HL-60 (cell line): ENCODE measurements at places on chromosomes 4 and X.

DNA sequence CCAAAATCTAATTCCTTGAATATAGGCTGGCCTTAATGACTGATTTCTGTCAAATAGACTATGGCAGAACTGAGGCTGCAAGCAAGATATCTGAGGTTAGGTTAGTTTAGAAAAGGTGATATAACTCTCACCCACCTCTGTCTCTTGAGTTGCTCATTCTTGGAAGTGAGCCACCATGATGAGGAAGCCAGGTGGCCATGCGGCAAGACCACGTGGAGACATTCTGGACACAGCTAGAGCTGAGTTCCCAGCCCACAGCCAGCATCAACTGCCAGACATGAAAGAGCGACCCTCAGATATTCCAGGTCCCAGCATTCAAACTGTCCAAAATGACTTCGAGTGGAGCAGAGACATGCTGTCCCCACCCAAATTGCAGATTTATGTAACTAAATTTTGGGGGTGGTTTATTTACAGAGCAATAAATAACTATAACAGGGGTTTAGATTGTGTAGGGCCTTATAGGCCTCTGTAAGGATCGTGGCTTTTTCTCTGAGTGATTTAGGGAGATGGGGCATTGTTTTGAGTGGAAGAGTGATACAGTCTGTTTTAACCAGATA, 33.7 kb downstream of the USP53 start:
- no peak for DNase-seq

DNA sequence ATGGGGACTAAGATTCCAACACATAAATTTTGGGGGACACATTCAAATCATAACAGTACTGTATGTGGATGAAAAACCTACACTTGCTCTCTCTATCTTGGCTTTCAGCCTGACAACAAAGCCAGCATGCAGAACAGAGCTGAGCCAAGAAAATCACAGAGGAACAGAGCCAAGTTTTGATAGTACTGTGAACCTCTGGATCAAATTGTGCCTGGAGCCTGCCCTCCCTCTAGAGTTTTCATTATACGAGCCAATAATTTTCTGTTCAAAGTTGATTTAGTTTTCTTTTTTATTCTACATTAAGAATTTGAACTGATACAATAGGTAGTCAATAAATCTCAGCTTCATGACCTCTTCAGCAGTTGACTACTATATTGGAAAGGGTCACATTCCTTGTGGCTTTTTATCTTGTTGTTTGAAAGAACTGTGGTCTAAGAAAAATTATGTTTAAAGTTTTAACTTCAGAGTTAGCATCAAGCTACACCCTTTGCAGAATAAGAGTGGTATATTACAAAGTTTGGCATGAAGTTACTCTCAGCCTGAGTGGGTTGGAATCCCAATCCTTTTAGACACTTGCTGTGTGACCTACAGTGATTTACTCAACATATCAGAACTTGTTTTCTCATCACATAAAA, 31.1 kb downstream of the GRID2 start:
- DNase-seq = no peak

- DNase-seq = peak; percentile 41
Measured at GRCh38 chr4:37879365-37879764, 11.5 kb upstream of the TBC1D1 start.

DNA sequence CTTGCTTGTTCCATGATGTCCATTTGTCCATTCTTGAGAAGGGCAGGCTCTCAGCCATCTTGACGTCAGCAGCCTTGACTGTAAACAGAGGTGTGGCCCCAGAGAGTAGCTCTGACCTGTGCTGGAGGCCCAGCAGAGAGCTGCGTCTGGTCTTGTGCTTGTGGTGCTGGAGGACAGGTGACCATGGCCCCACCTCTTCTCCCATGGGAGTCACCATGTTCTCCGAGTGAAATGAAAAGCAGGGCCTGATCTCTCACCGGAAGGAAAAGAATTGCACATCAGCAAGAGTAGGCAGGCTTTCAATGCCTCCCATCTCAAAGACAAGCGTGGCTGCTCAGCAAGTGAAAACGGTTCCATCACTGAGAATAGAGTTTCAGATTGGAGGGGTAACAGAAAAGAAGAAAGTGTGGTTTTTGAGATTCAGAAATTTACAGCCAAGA, 11.5 kb downstream of the PARM1 start:
- DNase-seq = no peak

DNA sequence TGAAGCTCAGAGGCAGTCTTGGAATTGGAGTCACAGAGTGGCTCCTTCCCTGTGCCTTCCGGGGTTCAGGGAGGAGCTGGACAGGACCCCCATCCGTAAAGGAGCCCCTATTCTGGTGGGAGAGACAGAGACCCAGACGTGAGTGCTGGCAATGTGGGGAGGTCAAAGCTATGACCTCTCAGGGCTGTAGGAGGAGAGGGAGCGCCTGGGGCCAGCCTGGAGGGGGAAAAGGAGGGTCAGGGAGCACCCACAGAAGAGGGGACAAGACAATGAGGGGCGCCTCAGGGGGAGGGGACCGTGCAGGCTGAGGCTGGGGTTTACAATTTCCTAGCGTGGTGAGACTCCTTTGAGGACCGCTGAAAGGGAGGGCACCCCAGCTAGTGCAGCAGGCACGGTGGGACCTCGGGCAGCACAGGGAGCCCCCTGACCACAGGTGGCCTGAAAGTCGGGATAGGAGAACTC, 97.9 kb upstream of the LRPAP1 start:
- DNase-seq = no peak

DNA sequence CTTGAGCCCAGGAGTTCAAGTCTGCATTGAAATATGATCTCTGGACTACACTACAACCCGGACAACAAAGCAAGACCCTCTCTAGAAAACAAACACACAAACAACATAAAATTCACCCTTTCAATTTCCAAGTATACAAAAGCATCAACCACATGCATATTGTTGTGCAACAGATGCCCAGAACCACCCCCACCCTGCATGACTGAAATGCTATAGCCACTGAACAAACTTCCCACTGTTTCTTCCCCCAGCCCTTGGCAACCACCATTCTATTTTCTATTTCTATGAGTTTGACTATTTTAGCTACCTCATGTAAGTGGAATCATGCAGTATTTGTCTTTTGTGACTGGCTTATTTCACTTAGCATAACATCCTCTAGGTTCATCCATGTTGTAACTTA, 14.2 kb upstream of the C4orf51 start:
- no peak for DNase-seq

- no peak for DNase-seq
Measured at GRCh38 chrX:134969726-134970125, 21.1 kb upstream of the SMIM10 start.

GRCh38 chr4:142034101-142034500, 397.7 kb downstream of the IL15 start:
- DNase-seq = no peak

DNA sequence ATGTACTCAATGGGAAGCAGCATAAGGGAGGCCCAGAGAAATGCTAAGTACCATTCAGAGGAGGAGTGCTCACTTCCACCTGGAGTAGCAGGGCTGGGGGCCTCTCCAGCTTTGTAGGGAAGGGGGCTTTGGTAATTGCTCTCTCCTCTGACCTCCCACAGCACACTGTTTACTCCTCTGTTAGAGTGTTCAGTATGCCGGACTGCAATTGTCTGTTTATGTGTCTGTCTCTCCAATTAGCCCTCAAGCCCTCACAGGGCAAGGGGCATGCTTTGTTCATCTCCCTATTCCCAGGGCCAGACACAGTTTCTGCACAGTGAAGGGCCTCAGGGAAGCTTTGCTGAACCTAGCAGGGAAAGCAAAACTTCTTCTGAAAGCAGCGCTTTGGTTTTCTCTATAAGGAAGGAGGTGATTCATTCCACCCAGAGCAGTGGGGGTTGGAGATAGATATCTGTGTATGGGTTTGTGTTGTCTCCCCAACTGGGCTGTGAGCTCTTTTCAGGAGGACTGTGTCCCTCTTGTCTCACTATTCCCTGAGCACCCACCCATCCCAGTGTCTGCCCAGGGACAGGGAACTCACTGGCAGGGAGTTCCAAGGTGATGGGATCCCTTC, 50.0 kb upstream of the VMA21 start:
- DNase-seq = no peak

- no peak for DNase-seq
Measured at GRCh38 chrX:100072336-100072735, 337.7 kb downstream of the PCDH19 start.

- peak; percentile 10 for DNase-seq
Measured at GRCh38 chr4:172758586-172759340, 409.8 kb upstream of the GALNT7 start.

DNA sequence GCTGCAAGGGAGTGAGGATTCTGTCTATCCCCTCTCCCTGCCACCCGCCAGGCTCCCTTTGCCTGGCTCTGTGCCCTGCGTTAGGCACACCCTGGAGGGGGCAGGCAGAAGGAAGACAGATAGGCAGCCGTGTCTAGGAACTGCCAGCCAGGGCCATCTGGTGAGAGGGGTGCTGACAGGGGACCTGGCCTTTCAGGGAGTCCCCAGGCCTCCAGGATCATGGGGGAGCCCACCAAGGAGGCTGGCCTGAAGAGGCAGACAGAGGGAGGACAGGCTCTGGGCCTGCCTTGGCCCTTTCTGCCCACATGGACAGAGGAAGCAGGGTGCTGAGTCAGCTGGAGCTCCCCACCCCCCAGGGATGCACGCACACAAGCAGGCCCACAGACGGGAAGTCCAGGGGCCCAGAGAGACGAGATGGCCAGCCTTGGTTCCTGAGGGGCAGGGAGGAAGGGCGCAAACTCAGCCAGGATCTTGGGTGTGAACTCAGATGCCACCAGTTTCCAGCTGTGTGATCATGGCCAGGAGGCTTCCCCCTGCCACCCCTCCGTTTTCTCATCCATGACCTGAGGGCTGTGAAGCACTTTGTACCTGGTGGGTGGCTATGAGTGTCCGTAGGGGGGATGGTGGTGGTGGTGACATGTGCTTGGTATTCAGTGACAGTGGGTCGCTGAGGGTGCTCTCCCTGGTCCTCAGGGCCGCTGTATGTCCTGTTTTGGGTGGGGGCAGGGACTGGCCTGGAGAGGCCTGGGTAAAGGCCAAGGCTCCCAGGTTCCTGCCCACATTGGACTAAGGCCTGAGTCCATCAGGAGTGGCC, 1.8 kb downstream of the SH3BP2 start:
- peak; percentile 63 for DNase-seq

DNA sequence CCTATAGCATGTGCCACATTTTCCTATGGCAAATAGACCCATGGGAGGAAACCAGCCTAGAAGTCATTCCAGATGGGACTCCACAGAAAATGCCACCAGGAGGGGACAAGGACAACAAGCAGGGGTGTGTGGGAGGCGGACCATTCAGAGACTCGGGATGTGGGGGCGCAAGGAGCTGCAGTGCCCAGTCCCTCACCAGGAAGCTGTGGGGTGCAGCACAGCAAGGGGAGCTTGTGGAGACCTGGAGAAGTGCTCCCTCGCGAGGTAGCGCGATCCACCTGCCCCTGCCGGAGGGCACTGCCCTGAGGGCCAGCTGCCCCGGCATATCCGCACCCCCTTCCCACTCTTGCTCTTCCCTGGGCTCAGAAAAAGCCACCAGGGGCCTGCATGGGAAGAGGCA, 45.5 kb upstream of the C4orf50 start:
- DNase-seq = no peak

- no peak for DNase-seq
Measured at GRCh38 chr4:6556263-6556662, 18.7 kb upstream of the MAN2B2 start.

GRCh38 chr4:909821-910220, 22.3 kb downstream of the GAK start:
- no peak for DNase-seq

- no peak for DNase-seq
Measured at GRCh38 chrX:136542281-136542680, 10.3 kb downstream of the VGLL1 start.

- no peak for DNase-seq
Measured at GRCh38 chr4:7792616-7793015, 147.0 kb downstream of the AFAP1 start.

GRCh38 chr4:119750771-119751170, 122.2 kb upstream of the PDE5A start:
- no peak for DNase-seq

DNA sequence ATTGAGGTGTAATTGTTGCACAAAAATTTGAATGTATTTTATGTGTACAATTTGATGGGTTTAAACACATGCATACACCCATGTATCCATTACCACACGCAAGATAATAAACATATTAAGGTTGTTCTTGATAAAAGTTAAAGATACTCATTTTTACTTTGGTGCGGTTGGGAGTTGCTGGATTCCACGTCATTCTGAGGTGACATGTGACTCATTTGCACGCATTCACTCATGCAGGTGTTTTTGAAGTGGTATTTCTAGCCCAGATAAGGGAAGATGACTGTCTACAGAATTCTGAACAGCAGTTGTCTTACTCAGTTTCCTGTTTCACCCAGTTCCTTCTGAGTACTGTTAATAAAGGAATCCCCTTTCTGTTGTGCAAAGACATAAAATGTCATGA, 142.0 kb downstream of the RTL3 start:
- no peak for DNase-seq

GRCh38 chr4:74523096-74523495, 78.2 kb downstream of the AREG start:
- no peak for DNase-seq

GRCh38 chr4:174037631-174038030, 245.8 kb downstream of the FBXO8 start:
- no peak for DNase-seq

DNA sequence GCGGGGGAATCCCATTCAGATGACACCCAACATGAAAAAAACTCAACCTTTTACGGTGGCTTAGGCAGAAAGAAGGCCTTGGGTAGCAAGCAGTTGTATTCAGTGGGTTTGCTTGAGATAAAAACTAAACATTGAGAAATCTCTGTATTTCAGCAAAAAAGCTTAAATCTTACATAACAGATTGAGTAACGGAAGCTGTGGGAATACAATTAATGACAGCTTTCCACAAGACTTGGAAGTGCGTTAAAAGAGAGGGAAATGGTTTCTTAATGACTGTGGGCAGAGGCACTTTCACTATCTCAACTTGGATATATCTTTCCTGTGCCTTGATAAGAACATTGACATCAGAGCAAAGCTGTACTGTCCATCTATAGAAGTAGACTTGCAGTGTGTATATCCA, 418.5 kb upstream of the HS3ST1 start:
- no peak for DNase-seq

GRCh38 chr4:10102474-10103332, 13.9 kb downstream of the WDR1 start:
- DNase-seq = no peak

- DNase-seq = peak; percentile 0
Measured at GRCh38 chrX:31099536-31100090, 27.8 kb upstream of the FTHL17 start.

DNA sequence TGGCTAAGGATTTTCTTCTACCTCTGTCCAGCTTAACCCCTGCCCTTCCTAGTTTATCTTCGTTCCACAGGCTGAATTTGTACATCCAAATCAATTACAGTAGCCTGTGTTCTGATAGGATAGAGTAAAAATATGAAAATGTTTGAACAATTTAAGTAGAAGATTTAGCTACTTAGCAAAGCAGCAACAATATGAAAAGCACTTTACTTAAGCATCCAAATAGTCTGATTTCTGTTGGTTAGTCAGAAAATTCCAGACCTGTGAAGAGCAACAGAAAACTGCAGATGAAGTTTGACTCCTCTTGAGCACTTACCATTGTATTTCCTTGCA, 2.0 kb downstream of the ARSJ start:
- DNase-seq = no peak

DNA sequence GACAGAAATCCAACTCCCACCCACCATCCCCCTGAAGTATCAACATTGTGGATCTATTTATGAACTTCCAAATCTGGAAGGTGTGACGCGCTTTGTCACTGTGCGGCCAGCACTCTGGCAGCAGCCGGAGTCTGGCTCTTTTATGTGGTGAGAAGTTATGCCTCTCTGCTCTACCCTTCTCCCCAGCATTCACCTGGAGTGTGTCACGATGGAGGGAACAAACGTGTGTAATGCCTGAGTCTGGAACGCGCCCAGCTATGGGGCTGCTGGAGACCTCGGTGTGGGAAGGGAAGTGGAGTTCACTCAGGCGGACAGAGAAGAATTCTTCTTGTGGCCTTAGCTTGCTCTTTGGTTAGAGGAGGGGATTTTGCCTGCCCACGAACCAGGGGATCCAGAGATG, 222.1 kb upstream of the RPL34 start:
- DNase-seq = no peak
